ENCODE measurements at places on chromosomes 7 and 10. TPM values are rescaled to one million over a fixed set of nuclear protein-coding genes. Genes with fewer than 3 reads are reported as not detected.
A peak's percentile ranks its signal among the peaks of the same experiment; 100 is the strongest.

- no peak for DNase-seq
Observed at GRCh38 chr10:52774182-52774581, 1.6 kb upstream of the MBL2 start.

The GPR158 gene
- total RNA-seq = not detected

DNA sequence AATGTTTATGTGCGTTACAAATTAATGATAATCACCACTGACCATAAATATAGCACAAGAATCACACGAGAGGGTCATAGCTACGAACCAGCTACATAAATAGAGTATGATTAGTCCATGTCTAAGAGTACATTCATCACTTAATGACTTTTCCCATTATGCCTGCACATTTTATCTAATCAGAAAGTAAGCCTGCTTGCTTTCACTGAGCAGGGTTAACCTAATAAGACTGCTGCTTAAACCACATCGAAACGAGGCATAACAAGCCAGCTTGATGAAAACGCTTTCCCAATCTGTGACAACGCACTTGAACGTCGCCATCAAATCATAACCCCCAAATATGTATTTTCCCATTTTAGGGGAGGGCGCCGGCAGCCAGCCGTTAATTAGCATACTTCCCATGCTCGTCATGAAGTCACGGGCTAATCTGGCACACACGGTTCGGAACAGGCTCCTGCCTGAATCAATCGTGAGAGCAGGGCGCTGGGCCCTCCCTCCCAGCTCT is 71.5 kb downstream of the EBF3 start:
- DNase-seq = no peak

The NYAP1 gene
- total RNA-seq = 0.39 TPM

The ACHE gene
- 21.5 TPM for total RNA-seq

- no peak for DNase-seq
Observed at GRCh38 chr10:72094574-72094973, 6.2 kb upstream of the SPOCK2 start.

DNA sequence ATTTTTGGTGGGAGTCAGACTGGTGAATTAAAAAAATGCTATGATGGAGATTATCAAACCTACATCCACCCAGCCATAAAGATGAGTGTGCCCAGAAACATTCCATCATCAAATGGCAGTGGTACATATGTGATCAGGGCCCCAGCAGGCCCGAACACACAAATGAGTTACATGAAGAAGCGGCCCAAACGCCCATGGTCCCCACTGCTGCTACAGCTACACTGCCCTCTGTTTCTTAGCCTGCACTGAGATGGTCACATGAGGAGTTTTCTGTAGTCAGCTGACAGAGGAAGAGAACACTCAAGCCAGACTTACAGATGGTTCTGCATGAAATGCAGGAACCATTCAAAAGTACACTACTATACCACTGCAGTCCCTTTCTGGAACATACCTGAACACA is 96.4 kb upstream of the ARID5B start:
- DNase-seq = no peak

GRCh38 chr7:12623223-12623622 is 52.7 kb downstream of the SCIN start:
- DNase-seq = no peak

GRCh38 chr10:126243971-126244370 is 144.3 kb downstream of the ADAM12 start:
- DNase-seq = no peak

DNA sequence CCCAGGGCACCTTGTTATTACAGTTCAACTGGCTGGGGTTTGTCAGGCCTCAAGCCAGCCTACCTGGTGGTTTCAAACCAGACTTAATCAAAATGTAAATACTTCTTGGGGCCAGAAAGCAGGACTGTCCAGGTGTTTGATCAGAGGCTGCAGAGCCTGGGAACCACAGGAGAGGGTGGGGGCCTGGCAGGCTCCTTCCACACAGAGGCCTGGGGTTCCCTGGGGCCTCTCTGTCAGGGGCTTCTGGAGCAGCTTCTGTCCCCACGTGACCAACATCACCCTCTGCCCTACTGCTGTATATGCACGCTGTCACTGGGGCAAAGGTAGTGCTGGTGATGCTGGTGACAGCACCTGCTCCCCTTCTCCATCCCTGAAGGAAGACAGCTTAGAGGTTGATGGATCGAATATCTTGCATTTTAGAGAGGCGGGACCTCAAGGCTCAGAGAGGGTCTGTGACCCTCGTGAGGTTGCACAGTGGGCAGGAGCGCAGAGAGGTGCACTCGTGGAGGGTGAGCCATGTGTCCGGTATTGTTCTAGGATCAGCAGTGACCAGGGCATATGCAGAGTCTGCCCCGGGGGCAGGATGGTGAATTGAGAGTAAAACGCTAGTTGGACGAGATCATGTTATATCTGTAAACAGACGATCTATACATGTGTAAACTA is 95.4 kb downstream of the GRK5 start:
- DNase-seq = peak; percentile 35

The GRM8 gene
- total RNA-seq = not detected

- no peak for DNase-seq
Observed at GRCh38 chr7:139817249-139817648, 11.8 kb upstream of the TBXAS1 start.

DNA sequence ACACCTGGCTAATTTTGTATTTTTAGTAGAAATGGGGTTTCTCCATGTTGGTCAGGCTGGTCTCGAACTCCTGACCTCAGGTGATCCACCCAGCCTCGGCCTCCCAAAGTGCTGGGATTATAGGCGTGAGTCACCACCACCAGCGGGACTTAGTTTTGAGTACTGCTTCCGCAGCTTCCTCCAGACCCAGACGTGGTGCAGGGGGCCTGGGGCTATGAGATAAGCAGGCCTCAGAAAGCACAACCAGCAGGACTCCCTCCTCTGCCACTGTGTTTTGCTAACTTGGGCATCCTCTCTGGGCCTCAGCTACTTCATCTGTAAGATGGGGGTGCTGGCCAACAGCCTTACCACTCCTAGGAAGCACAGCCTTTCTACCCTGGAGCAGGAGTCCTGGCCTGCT is 37.8 kb downstream of the GOLGA7B start:
- DNase-seq = no peak

DNA sequence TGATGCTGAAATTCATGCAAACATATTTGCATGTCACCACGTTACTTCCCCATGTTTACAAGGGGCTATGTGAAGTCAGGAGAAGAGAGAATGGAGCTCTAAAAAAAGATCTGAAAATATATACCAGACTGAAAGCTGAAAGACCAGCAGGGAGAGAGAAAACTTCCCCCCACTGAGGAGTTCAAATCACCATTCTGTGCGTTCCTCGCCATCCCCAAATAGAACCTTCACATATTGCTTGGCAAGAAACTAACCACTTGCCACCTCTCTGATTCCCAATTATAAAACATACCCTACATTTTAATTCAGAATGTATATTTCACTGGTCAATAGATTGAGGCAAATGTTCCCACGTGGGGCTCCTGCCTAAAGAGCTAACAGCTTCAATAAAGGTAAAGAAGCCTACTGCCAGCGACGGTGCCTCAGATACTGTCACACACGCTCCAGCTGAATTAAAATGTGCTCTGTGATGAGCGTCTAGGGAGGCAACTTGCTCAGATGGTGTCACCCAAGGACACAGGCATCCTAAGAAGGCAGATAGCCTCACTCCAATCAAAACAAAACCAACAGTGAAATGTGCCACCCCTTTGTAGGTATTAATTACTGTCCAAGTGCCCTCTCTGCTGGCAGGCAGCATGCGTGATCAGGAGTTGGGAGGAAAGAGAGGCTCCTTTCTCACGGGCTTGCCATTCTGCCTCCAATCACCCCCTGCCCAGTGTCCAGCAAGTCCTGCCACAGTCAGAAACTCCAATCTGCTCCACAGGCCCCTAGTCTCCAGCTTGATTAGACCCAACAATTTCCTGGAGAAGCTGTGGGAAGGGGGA is 298.2 kb downstream of the GRID1 start:
- DNase-seq = no peak

The ACTR3C gene
- 5.6 TPM for total RNA-seq

The C10orf143 gene
- total RNA-seq = 2.8 TPM

GRCh38 chr10:30980951-30981616 is 50.6 kb downstream of the ZNF438 start:
- peak; percentile 75 for DNase-seq

The MARVELD1 gene
- total RNA-seq = 20.8 TPM

GRCh38 chr10:121043124-121043849 is 192.1 kb downstream of the WDR11 start:
- DNase-seq = peak; percentile 50

DNA sequence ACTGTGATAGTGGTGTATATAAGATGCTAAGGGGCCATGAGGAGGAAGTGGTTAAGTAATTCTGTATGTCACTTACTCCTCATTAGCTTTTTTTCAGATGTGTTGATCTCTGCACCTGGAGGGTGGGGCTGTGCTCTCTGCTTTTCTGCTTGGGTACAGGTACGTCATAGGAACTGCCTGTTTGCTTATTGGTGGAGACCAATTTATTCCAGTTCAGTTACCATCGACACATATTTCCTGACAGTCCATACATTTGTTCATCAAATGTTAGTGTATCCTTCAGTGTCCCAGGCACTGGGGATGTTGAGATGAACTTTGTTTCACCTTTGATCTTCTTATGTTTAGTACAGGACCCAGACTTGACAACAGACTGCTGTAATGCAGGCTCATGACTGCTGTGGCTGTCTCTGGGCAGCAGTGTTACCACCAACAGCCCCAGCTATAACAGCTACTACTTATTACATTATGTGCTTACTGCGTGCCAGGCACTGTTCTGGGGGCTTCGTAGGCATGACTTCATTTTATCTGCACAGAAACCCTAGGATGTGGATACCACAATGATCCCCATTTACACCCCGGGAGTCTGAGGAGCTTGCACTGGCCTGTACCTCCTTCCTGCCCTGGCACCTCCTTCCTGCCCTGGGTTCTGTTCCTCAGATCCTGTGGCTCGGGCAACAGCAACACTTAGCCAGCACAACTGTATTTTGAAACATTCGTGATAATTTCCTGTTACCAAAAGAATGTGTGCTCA is 87.4 kb downstream of the BUB3 start:
- no peak for DNase-seq

- DNase-seq = no peak
Observed at GRCh38 chr10:44024356-44025116, 360.4 kb downstream of the CXCL12 start.

- no peak for DNase-seq
Observed at GRCh38 chr7:78389022-78389421, 590.4 kb downstream of the PHTF2 start.

GRCh38 chr10:75233444-75234016 is 2.2 kb downstream of the COMTD1 start:
- no peak for DNase-seq

DNA sequence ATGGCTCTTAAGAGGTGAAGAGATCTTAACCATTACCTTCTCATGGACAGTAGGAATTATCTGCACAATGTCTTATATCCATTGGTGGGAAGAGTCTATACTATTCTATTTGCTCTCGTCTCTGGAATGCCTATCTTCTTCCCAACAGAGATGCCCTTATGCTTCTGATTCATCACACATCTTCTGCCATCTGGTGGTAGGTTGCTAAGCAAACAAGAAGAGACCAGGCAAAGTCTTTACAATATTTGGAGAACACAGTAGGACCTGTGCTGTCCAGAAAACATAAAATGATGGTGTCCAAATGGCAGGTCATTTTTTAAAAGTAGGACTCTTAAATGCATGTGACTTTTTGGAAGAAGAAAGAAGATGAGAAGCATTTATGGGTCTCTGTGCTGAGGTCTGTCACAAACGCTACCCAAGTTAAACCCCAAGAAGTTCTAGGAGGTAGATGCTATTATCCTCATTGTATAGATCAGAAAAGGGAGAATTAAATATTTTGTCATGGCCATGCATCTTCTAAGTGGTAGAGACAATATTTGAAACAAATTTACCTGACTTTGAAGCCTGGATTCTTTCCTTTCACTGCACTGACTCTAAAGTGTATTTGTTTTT is 67.8 kb upstream of the NXPH1 start:
- DNase-seq = no peak

DNA sequence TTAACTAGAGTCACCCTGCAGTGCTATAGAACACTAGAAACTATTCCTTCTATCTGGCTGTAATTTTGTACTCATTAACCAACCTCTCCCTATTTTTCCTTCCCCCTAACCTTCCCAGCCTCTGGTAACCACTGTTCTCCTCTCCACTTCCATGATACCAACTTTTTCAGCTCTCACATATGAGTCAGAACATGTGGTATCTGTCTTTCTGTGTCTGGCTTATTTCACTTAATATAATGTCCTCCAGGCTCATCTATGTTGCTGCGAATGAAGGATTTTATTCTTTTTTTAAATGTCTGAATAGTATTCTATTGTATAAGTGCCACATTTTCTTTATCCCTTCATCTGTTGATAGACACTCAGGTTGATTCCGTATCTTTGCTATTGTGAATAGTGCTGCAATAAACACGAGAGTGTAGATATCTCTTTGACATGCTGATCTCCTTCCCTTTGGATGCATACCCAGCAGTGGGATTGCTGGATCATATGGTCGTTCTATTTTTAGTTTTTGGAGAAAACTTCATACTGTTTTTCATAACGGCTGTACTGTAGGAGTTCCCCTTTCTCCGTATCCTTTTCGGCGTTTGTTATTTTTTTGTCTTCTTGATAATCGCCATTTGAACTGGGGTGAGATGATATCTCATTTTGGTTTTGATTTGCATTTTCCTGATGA is 101.4 kb downstream of the FAM107B start:
- DNase-seq = no peak

- DNase-seq = peak; percentile 87
Observed at GRCh38 chr10:79381804-79382221, 34.5 kb downstream of the PPIF start.
